Activated CD4-positive, alpha-beta memory T cell treated with anti-CD3 and anti-CD28 coated beads for 36 hours (primary cell): ENCODE measurements at places on chromosomes 3 and 15.

GRCh38 chr3:122915300-122916055 lies 112.1 kb downstream of the SEMA5B start:
- DNase-seq: no peak

- no peak for DNase-seq
Measured at GRCh38 chr15:25883463-25884259, 20.5 kb upstream of the ATP10A start.

DNA sequence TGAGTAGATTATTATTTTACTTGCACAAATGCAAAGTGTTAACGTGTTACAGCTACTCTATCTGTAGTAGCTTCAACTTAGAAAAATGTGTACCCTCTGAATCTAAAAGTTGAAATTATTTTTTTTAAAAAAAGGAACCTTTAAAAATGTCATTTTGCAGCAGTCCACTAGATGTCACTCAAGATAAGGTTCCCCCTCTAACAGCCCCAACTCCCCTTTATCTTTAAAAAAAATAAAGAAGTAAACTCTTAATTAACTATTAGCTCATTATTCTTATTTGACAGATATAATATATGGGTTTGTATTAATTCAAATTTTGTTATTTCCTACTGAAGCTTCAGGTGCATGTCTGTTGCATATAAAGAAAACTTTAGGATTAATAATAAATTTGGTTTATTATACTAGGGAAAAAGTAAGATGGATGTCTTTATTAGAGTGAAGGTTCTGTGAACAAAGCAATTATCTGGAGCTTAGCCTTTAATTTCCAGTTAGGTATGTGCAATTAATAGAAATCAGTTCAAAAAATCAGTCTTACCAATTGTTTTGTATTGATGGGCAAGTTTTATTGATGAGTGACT lies 288.5 kb downstream of the VGLL3 start:
- no peak for DNase-seq

DNA sequence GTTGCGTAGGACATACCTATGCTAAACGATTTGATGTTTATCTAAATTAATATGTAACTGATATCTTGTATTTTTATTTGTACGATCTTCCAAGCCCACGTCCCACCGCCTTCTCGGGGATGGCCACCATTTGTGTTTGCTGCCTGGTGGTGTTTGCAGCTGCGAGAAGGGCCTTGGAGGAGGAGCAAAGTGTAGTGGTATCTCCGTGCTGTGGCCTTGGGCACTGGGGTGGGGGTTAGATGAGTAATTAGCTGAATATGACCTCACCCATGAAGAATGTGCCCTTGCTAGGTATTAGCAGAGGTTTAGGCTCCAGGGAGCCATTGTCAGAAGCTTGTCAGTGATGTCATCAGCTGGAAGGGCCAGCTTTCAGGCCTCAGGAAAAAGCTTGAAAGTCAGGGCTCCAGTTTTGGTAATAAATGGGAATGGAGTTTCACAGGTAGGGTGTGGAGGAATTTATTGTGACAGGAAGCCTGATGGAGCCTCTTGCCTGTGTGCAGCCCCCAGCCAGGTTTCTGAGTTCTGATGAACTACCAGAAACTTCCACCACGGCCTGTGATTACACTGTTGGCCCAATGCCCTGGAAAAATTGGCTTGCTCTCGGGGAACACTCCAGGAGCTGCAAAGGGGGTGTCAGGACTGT lies 41.0 kb downstream of the FLNB start:
- DNase-seq: no peak

GRCh38 chr3:108131475-108132134 lies 40.8 kb upstream of the CD47 start:
- DNase-seq: no peak

DNA sequence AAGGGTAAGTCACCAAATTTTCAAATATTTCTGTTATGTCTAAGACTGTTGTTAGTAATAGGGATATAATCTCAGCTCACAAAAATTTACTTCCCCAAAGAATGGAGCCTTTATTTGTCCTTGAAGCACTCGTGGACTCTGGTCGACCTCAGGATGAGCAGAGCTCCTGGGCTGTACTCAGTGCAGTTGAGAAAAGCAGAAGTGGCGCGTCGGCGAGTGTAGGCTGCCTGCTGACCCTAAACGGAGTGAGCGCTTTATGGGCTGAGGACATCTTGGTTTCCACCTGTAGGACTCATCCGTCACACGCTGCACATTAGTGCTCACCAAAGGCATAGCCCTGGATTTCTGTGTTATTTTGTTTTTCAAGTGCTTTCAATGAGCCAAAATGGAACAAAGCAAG lies 11.0 kb downstream of the GABRA5 start:
- DNase-seq: no peak

- no peak for DNase-seq
Measured at GRCh38 chr3:105254154-105254553, 112.6 kb upstream of the ALCAM start.

DNA sequence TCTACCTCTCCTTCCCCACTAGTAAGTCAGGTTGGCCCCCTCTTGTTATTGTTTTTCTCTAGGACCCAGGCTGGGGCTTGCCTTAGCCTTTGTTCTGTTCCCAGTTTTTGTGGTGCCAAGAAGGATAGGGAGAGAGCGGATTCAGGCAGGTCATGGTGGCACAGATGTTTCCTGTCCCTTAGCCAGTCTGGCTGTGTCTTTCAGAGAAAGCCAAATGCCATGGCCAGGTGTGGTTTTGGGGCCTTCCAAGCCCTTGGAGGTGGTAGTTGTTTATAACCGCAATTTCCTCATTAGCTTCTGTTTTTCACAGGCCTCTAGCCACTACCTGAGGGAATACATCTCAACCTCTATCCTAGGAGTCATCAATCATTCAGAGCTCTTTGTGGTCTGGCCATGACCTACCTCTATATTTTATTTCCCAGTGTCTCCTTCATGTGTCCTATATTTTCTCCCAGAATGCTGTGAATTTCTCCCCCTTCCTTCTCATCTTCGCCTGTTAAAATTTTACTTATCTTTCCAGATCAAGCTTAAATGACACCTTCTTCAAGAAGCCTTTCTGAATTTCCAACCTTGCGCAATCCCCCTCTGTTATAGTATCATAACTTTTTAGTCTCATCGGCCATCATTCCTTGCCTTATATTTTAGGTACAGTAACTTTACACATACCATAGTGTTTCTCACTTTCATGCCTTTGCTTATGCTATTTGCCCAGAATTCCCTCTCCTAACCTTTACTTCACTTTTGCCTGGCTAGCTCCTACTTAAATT lies 38.2 kb downstream of the TIMP4 start:
- DNase-seq: no peak

DNA sequence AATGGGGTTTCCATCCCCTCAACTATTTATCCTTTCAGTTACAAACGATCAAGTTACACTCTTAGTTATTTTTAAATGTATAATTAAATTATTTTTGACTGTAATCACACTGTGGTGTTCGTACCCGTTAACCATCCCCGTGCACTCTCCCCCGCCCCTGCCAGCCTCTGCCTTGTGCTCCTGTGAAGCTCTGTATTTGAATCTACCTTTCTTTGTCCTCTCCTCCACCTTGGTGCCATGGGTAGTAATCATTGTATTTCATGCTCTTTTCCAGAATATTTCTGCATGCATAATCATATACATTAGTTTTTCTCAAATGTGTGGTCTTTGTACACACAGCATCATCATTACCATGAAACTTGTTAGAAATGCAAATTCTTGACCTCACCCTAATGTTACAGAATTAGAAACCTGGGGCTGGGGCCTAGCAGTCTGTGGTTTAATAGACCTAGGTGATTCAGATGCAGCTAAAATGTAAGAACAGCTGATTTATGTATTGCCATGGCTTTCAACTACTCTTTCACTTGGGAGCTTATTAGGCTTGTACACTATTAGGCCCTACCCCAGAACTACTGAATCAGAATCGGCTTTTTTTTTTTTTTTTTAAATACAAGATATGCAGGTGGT lies 91.5 kb downstream of the STT3B start:
- DNase-seq: no peak

GRCh38 chr15:52158084-52158765 lies 33.0 kb downstream of the GNB5 start:
- DNase-seq: no peak

DNA sequence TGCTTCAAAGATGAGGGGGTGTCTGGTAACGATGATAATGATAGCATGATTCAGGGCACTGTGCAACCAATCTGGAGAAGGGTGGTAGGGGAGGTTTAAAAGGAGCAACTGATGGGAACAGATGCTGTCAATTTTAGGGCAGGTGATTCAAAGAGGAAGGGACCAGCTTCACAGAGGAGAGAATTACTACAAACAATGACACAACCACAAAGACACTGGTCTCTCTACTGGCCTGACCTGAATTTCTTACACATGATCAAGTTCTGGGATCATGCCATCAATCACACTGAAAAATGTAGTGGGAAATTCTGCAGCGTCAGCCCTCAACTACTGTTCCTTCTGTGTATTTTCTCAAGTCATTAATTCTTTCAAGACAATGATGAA lies 2.6 kb upstream of the CDV3 start:
- no peak for DNase-seq

DNA sequence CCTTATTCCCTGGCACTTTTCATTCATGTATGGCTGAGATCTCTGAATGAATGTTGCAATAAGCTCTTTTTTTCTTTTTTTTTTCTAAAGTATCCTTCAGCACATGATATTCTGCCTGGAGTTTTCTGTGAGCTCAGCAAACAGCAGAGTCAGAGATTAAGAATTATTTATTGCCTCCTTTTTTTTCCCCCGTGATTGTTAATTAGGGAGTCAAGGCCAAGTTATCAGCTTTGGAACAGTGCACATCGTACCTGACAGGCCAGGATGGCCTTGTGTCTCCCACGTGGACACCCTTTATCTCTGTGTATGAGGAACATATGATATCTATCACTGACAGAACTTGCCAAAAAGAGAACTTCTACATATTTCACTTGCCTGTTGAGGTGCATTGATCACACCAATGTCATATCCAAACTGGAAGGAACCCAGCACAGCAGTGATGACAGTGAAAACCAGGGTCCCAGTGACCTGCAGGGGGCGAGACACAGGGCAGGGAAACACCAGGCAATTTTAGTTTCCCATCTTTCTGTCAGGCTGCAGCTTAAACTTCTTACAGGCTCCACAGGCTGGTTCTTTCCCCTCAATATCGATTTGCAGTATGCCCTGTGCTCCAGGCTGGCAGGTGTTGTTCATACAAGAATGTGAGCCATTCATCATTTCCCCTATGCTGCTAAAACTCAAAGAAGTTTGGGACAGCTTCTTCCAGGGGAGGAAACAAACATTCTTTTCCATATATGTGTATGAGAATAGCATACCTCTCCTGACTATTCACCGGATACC lies 8.2 kb downstream of the SLC2A2 start:
- no peak for DNase-seq

GRCh38 chr3:37291275-37291700 lies 116.9 kb upstream of the LRRFIP2 start:
- no peak for DNase-seq

DNA sequence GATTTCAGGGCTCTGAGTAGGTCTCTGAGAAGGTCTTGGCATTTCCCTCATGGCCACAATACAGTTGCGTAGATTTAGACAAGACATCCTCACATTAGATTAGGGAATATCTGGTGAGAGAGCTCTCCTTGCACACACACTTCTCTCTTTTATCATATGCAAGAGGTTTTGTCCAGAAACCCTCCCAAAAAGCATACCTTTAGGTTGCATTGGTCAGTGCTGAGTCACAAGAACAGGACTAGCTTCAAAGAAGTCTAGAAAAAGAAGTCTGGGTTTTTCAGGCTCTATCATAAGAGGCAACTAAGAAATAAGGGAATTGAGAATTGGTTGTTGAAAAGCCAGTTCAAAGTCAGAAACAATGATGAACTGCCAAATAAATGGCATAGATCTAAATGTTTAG lies 40.1 kb upstream of the MITF start:
- DNase-seq: no peak

- DNase-seq: no peak
Measured at GRCh38 chr3:112778353-112778948, 68.2 kb downstream of the CD200R1L start.

GRCh38 chr3:195032106-195032759 lies 238.7 kb downstream of the XXYLT1 start:
- no peak for DNase-seq

DNA sequence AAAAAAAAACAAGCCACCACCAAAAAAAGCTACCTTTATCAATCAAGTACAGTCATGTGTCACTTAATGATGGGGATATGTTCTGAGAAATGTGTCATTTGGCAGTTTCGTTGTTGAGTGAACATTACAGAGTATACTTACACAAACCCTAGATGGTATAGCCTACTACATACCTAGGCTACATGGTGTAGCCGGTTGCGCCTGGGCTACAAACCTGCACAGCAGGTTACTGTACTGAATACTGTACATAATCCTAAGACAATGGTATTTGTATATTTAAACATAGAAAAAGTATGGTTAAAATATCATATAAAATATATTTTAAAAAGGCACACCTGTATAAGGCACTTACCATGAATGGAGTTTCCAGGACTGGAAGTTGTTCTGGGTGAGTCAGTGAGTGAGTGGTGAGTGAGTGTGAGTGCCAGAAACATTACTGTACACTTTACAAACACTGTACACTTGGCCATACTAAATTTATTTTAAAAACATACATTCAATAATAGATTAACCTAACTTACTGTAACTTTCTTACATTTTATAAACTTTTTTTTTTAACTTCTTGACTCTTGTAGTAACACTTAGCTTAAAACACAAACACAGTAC lies 25.9 kb upstream of the JMJD7 start:
- DNase-seq: no peak

- DNase-seq: no peak
Measured at GRCh38 chr3:146313746-146314111, 62.8 kb upstream of the PLSCR4 start.

- peak; percentile 46 for DNase-seq
Measured at GRCh38 chr3:129606636-129607390, at the start of gene PLXND1. Gene PLXND1, minus strand, starts transcription at chr3:129606676. Its CDS starts 37 bp downstream, at chr3:129606639.

DNA sequence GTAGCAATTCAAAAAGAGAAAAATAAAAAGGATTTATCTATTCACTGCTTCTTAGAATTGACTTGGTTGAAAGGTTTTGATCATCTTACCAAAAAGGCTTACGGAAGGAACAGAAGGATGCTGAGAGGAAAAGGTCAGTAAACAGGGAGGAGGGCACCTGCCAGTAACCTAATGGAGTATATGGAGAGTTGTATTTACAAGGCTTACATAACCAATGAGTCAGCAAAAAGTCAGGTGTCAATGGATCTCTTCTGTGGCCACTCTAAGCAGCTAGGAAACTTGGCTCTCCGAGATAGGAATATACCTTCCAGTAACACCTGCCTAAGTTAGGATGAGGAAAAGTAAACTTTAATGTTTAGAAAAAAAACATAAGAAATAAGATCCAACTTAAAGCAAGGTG lies 80.5 kb upstream of the PLXND1 start:
- DNase-seq: no peak

DNA sequence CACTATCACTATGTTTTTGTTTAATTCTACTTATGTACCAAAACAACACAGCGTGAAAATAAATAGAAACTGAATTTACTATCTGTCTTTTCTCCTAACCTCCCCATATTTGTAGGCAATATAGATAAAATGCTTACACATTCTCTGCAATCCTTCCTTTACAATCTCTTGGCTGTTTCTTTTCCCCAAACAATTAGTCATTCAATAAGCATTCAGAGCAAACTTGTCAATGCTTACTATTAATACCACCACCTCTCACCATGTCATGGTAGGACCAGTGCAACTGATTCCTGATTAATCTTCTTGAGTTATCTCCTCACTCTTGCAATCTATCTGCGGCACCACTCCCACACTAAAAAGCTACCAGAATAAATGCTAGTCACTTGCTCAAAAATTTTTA lies 74.0 kb upstream of the TTBK2 start:
- DNase-seq: no peak

GRCh38 chr3:152786977-152787681 lies 47.8 kb upstream of the P2RY1 start:
- DNase-seq: no peak
